Neuronal stem cell (in vitro differentiated cells): ENCODE measurements at places on chromosomes 16 and 17.

DNA sequence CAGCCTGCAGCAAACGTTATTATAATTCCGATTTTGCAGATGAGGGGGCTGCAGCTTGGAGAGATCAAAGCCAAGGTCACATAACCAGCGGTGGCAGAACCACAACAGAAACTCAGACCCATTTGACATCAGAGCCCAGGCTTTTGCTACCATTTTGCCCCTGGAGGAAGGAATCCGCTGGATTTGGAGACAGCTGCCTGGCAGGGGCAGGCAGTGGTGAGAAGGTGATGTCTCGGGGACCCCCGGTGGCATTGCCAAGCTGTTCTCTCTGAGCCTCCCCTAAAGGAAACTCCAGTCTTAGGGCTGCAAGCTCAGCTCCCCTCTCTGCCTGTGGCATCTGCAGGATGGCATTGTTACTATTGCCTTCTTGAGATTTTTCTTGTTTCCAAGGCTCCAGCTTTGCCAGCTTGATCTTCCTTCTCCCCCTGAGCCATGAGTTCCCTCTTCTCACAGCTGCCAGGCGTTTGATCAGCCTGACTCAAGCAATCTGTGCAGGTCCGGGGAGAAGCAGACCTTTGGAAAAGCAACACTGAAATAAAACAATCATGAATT lies 40.8 kb downstream of the AIPL1 start:
- DNase-seq, result no peak

- no peak for DNase-seq
Measured at GRCh38 chr17:72771734-72772133, 320.8 kb downstream of the SLC39A11 start.

DNA sequence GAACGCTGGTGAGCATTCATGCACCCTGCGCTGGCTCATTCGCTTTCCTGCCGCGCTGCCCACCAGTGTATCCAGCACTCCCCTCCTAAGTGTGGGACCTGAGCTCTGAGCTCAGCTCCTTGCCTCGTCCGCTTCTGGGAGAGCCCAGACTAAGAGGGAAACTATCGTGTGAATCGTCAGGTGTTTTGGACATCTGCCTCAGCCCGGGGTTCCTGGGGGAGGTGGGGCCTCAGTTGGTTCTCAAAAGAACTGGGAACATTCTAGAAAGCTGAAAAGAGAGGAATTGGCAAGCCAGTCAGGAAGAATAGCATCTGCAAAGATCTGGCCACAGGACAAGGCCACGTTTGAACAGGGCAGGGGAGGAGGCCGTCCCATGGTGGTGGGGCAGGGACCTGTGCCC lies 205.4 kb upstream of the CIBAR2 start:
- DNase-seq, result no peak

- peak; percentile 67 for DNase-seq
Measured at GRCh38 chr17:68291836-68292688, 767 bp downstream of the ARSG start.

DNA sequence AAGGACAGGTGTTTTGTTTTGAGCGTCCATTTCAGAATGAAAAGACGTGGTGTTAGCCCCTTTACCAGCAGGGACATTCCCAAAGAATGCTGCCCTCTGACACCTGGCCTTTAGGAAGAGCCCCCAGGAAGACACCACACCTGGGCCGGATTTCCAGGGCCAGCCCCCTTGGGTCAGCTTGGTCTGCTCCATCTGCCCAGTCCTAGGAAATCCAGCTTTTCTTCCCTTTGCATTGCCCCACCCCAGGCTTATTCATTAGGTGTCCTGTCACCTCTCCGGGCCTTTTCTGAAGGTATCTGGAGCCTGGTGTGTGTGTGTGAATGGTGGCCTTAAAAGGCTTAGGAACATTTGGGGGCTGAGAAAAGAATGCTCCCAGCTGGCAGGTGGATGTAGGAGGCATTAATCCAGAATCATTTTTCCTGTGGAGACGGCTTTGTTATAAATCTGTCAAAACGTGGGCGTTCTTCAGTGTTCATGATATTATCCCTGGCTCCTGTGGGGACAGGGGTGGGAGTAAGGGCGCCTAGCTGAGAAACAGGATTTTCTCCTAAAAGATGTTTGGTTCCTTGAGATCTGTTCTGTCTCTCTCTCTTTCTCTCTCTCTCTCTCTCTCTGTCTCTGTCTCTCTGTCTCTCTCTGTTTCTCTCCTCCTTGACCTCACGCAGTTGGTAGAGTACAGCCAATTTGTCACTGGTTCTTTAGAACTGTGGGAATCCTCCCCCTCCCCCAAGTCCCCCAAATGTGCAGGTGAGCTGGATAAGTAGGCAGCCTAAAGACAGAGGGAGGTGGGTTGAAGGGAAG lies 84.0 kb downstream of the NTN1 start:
- DNase-seq, result no peak
